ENCODE measurements at places on chromosomes 1 and 21. TPM values are rescaled to one million over a fixed set of nuclear protein-coding genes. Genes with fewer than 3 reads are reported as not detected.
A peak's percentile ranks its signal among the peaks of the same experiment; 100 is the strongest.

- no peak for DNase-seq
Observed at GRCh38 chr1:235019961-235020360, 108.7 kb downstream of the TOMM20 start.

DNA sequence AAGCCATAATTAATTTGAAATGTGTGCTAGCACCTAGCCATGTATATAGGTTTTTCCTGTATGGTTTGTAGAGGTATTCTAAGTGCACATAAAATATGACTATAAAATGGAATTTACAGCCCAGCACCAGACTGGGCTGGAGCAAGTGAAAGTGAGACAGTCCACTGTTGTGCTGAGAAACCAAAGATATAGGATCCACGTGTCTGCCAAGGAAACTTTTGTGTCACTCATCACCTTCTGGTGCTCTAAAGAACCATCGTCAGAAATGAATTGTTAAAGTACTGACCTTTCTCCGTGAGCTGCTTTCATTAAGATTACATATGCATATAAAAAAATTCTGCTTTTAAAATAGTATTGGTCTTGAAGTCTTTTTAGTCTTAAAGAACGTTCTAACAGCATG lies 141.0 kb upstream of the ZC3H11B start:
- no peak for DNase-seq

- no peak for DNase-seq
Observed at GRCh38 chr1:35115459-35116383, 36.5 kb downstream of the ZMYM1 start.

- no peak for DNase-seq
Observed at GRCh38 chr1:117584181-117584580, 21.7 kb upstream of the TENT5C start.

GRCh38 chr21:39386899-39387298 lies 38.0 kb upstream of the HMGN1 start:
- DNase-seq: no peak

DNA sequence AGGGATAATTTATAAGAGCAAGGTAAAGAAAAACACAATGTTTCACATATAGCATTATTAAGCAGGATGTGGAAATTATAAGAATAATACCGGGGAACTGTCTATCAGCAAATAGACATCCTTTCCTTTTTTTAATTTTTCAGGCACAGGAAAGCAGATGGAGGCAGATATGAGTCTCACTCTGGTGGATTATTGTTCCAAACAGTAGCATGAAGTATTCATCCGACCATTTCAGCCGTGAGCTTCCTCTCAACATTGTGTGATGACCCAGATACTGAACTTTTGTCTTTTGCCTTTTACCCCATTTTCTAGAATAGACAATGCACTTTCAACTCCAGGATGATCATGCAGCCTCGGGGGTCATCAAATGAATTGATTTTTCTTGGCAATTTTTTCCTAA lies 599.8 kb downstream of the ADGRL2 start:
- no peak for DNase-seq

- no peak for DNase-seq
Observed at GRCh38 chr1:156812293-156812990, 4.2 kb downstream of the SH2D2A start.

DNA sequence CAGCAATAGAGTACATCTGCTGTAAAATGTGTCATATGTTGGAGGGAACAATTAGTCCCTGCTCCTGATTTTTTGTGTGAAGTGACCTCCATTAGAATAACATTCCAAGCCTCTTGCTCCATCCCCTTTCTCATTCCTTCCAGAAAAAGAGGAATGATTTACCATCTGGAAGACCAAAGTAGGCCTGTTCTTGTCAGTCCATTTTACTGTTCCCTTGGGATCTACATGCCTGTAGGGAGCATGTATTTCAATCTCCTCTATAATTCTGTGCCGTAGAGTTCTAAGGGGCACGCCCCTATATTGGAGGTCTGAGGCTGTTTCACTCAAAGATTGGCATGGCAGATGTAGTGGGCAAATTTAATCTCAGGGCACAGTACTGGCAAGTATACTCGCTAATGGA lies 48.8 kb upstream of the MAN1A2 start:
- DNase-seq: no peak

DNA sequence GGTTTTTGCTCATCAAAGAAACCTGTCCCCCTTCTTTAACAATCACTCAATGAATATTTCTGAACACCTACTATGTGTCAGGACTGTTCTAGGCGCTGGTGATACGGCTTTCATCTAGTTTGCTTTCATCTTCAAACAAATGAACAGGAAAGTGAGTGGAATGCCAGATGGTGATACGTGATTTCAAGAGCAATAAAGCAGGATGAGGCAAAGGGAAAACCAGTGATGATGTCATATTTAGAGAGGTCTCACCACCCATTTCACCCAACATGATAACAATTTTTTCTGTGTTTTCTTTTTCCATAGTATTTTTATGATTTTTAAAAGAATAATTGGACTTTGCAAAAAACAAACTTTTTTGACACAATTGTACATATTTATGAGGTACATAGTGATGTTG lies 11.3 kb upstream of the SLC6A17 start:
- DNase-seq: no peak

DNA sequence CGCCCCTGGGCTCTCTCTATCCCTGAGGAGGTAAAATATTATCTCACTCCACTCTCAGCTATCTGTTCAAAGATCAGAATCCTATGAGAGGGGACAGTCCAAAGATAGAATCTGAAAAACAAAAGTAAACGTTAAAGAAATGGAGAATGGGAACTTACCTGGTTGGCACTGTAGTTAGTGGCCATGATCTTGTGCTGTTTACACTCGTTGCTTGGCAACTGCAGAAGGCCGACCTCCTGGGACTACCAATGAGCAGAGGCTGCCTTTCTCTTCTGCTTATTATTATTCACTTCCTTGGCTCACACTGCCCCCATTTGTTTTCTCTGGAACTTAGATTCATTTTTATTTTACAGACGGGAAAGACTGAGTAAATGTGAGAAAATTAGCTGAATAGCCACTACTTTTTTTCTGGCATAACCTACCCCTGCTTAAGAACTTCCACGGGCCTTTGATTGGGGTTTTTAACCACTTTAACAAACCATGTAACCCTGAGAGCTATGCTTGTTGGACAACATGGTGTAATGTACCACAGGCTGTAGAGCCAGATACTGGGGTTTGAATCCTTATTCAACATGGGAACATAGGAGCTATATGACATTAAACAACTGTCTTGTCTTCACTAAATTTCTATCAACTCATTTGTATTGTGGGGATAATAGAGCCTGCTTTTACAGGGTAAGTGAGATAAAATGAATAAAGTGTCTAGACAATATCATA lies at the start of gene CFAP126:
Gene CFAP126, minus strand, starts transcription at position 193 of the 717 bp plus-strand sequence. Its CDS starts 8 bp downstream, at position 185.
- peak; percentile 40 for DNase-seq

DNA sequence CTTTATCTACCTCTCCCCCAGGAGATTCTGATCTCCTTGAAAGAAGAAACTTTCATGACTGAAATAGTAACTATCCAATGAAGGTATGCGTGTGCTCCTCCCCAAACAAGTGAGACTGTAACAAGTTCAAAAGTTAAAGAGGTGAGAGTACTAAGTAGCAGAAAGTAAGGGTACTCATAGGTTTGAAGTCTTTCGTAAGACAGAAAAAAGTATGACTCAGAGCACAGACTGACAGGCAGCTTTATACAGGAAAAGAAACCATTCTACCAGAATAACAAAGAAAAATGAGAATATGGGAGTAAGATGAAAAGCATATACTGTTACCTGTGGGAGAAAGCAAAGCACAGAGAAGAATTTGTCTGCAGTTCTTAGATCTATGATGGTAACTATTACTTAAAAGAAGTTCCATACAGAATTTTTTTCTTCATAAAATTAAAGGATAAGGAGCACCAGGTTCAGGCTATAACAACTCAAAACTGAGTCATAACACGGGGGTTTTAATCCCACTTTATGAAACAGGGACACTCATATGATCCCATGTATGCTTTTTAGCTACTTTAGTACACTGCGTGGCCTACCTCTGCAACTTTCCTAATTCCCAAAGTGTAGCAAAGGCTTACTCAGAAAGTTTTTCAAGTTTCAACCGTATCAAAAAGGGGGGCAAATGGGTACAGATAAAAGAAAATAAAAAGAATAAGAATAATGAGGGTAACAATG lies 52.0 kb downstream of the FOXJ3 start:
- DNase-seq: no peak

DNA sequence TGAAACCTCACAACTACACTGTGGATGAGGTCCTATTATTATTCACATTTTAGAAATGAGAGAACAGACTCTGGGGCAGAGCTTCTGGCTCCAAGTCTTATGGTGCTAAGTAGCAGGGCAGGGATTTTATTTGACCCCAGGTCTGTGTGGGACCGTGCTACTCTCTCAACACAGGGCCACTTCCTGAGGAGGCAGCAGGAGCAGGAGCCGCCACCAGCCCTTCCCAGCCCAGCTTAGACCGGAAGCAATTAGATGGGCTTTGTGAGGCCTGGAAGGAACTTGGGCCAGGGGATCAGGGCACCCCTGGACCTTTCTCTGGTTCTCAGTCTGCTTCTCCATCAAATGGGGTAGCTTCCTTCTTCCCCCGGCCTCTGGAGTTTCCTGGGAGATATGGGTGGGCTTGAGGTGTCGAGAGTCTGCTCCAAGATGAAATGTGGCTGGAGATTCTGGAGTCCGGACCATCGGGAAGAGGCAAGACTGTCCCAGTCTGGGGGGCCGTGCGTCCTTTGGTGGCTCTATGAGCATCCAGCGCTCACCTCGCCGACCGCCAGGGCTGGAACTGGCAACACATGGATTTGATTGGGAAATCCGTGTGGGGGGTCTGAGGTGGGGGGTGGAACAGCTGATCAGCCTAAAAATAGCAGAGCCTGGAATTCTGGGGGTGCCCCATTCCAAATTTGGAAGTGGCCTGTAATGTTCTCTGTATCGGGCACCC lies 136.8 kb downstream of the FOXD2 start:
- peak; percentile 60 for DNase-seq

GRCh38 chr1:27548858-27549719 lies 54.9 kb downstream of the AHDC1 start:
- no peak for DNase-seq

- no peak for DNase-seq
Observed at GRCh38 chr21:36310016-36310415, 10.0 kb upstream of the MORC3 start.

GRCh38 chr1:169511316-169512005 lies 25.7 kb upstream of the SLC19A2 start:
- no peak for DNase-seq

- no peak for DNase-seq
Observed at GRCh38 chr21:44528634-44528995, 11.4 kb downstream of the KRTAP10-1 start.

DNA sequence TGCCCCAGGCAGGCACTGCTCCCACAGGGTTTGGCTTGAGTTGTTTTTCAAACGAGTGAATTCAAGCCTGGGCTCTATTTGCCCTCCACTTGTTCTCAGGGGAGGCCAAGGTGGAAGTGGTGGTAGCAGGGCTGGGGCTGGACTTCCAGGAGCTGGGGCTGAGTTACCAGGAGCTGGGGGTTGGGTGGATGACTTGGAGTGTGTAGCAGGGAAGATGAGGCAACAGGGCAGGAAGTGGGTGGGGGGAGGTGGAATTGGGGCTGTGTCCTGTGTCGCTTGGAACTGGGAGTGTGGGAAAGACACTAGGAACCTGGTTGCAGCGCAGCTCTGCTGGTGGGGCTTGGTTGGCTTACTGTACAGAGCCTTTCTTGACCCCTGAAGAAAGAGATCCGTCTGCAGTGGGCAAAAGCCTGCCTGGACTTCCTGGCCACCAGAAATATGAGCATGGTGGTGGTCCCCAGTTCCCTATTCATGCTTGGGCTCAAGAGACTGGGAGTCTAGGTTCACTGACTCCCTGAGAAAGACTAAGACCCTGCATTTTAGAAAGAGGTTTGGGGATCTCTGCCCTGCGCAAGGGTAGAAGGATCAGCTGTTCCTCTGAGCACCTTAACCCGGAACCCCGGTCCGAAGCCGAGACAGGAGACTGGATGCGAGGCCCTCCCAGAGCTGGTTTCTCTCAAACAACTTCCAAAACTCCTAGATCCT lies 3.1 kb downstream of the TFAP2E start:
- no peak for DNase-seq

- DNase-seq: no peak
Observed at GRCh38 chr1:184639205-184639604, 115.5 kb downstream of the EDEM3 start.

GRCh38 chr1:13624526-13624925 lies 40.9 kb downstream of the PDPN start:
- no peak for DNase-seq

DNA sequence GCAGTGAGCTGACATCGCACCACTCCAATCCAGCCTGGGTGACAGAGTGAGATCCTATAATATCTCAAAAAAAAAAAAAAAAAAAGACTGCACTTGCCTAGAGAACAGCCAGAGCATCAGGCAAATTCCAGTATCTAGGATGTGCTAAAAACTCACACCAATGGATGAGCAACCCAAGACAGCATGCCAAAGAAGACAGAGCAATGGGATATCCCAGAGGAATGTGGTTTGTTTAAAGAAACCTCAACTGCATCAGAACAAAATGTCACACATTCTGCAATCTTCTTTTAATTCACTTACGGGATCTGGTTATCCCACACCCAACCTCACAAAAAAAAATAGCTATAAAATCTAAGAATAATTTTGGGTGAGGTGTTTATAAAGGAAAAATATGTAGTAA lies 7.3 kb downstream of the KCNH1 start:
- DNase-seq: no peak

- DNase-seq: no peak
Observed at GRCh38 chr1:28507247-28507645, 1.4 kb downstream of the RCC1 start.

DNA sequence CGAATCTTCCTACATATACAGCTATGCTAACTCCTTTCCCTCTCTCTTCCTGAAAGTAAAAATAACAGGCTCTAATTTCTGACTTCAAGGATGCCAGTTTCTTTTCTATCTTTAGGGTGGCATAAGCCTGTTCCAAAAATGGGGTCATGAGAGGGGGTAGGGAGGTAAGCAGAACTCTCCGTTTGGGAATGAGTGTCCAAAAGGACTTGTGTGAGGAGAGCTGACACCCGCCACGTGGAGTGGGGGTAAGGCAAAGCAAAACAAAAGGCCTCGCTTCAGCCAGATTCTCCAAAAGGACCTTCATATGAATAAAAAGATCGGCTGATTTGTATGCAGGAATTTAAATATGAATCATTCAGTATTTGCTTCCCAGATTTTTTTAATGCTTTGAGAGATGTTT lies 28.6 kb downstream of the PLPPR4 start:
- DNase-seq: no peak

GRCh38 chr1:25906644-25907300 lies 553 bp upstream of the STMN1 start:
- DNase-seq: no peak

DNA sequence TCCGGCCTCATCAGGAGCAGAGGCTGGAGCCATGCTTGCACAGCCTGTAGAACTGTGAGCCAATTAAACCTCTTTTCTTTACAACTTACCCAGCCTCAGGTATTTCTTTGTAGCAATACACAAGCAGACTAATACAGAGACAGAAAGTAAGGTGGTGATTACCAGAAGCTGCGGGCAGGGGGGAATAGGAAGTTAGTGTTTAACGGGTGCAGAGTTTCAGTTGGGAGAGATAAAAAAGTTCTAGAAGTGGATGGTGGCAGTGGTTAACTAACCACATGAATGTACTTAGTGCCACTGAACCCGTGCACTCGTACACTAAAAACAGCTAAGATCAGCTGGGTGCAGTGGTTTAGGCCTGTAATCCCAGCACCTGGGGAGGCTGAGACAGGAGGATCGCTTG lies 80.4 kb upstream of the TARDBP start:
- no peak for DNase-seq

The LGR6 gene
- not detected for total RNA-seq

The VWA1 gene
- total RNA-seq: 0.31 TPM

The CASQ2 gene
- total RNA-seq: not detected

The CRB1 gene
- 0.05 TPM for total RNA-seq

The KCNN3 gene
- not detected for total RNA-seq

The SYT14 gene
- 1.00 TPM for total RNA-seq

The ERRFI1 gene
- total RNA-seq: 21.7 TPM

The SPRR2A gene
- total RNA-seq: not detected

The RBBP5 gene
- 30.2 TPM for total RNA-seq

The PLA2G2C gene
- not detected for total RNA-seq

The CCDC185 gene
- total RNA-seq: not detected
